ENCODE measurements at places on chromosomes 3 and 15.

- no peak for ATAC-seq
These were observed 75.2 kb downstream of the ESYT3 start for GRCh38 chr3:138509586-138509985.

DNA sequence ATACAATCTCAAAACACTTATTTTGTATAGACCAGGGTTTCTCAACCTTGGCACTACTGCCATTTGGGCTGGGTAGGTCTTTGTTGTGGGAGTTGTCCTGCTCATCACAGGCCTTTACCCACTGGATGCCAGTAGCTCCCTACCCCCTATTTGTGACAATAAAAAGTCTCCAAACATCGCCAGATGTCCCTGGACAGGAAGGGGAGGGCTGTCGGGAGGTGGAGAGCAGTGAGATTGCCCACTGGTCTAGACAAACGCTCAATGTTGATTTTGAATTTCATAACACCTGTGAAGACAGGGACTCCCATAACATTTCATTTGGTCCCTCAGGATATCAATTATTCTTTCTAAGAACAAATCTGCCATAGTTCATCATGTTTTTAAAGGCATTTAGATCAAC, 151.7 kb upstream of the PTPRG start:
- ATAC-seq: no peak

GRCh38 chr15:85361323-85361722, 19.1 kb upstream of the AKAP13 start:
- no peak for ATAC-seq

- ATAC-seq: no peak
These were observed 42.2 kb upstream of the PRR23E start for GRCh38 chr3:127150513-127151250.

DNA sequence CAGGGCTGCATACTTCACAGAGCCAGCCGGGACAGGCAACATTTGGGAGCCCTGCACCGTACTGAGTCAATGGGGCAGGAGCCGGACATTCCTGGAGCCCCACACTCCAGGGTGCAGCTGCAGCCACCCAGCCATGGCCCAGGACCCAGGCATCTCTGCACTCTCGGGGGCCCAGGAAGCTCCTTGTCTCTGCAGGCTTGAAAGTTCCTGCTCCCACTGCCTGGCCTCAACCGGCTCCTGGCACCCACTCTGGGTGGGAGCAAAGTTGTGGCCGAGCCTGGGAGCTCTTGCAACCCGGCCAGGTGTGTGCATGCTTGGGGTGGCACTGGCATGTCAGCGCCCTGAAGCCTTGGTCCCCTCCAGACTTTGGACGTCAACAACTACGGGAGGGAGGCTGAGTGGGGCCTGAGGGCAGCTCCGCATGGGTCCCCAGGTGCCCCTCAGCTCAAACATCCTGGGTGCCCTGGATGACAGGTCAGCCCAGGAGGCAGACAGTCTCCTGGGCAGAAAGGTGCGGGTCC, 833.5 kb upstream of the CADM2 start:
- no peak for ATAC-seq

DNA sequence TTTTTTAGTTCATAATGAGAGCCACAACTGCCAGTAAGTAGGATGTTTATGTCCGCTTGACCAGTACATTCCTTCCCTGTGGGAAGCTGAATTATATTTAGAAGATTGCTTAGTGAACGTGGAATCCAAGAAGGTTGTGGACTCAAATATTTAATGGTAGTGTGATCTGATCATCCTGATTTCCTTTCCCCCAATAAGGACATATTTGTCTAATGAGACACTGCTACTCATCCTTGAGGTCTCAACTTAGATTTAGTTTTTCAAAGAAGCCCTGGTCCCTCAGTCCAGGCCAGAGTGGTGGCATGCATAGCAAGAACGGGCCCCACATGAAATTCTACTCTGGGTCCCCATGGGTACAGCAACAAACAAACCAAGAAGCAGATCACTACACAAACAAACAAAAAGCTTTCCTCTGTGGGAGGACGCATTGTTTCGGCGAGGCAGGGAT, 60.8 kb downstream of the USP13 start:
- ATAC-seq: no peak

GRCh38 chr3:133396906-133397305, 3.0 kb upstream of the BFSP2 start:
- ATAC-seq: no peak

DNA sequence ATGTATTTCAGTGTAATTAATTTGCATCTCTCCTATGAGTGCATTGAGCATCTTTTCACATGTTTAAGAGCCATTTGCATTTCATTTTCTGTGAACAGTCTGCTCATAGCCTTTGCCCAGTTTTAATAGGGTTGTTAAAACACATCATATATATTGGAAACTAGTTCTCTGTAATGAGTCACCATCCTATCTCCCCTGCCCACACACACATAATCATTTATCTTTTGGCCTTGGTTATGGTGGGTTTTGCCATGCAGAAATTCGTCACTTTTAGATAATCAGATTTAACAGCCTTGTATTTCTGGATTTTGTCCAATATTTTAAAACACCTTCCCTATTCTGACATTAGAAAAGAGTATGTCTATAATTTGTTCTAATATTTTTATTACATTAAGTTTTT, 11.9 kb upstream of the CHRM5 start:
- no peak for ATAC-seq

- ATAC-seq: no peak
These were observed 452.1 kb upstream of the KCNMB2 start for GRCh38 chr3:178083906-178084866.

DNA sequence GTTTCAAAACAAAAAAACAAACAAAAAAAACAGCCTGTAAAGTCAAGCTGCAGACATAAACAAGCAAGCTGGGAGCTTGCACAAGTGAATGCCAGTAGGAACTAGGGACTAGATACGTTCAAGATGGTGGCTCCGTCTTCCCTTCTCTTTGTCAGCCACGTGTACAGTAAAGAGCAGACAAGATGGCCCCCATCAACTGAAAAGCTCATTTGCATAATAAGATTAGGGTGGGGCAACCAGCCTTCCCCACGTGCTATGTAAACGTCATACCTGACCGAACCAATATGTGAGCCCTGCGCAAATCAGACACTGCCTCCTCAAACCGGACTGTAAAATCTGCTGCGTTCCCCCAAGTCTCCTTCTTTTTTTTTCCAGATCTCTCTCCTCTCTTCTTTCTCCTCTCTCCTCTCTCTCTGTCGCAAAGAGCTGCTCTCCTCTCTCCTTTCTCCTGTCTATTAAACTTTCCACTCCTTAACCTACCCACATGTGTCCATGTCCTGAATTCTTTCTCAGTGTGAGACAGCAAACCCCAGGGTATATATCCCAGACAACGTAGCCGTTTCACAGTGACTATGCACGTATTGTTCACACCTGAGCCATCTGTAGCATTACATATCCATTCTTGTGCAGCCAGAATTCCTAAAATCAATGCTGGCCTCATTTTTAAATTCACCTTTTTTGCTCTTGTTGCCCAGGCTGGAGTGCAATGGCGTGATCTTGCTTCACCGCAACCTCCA, 31.2 kb upstream of the FXR1 start:
- no peak for ATAC-seq

- no peak for ATAC-seq
These were observed 273.5 kb downstream of the NEK10 start for GRCh38 chr3:27095553-27096222.

GRCh38 chr3:173510565-173510964, 113.0 kb downstream of the NLGN1 start:
- ATAC-seq: no peak

GRCh38 chr15:35087759-35088158, 2.7 kb upstream of the NANOGP8 start:
- ATAC-seq: no peak

GRCh38 chr3:195286115-195286872, 15.3 kb upstream of the XXYLT1 start:
- no peak for ATAC-seq

GRCh38 chr15:94008104-94009074, 223.0 kb upstream of the MCTP2 start:
- ATAC-seq: no peak

DNA sequence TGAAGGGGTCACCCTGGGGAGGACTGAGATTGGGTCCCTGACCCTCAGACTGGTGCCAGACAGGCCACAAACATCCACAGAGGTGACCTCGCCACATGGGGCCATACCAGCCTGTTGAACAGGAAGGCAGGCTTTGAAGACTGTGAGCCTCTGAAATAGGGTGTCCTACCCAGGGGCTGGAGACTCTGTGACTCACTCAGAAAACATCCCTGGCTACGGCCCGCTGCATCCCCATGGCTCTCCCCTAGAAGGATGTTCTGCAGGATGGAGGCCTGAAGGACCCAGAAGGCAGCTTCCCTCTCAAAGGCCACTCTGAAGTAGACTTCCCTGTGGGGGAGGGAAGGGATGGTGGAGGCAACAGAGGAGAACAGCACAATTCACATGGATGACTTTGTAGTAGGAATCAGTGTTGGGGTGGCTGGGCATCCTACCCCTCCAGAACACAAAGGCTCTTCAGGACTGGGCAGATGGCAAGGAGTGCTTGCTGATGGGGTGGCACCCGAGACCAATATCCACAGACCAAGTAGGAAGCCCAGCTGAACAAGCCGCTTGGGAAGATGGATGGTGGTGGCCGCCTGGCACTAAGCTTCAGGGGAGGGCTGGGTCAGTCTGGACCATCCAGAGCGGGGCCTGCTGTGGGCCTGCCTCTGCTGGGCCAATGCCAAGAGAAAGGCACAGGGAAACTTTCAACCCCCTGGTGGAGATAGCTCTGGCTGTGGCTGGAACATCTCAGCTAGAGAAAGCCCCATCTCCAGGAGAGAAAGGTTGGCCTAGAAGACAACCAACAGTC, 37.6 kb upstream of the DUSP7 start:
- no peak for ATAC-seq

DNA sequence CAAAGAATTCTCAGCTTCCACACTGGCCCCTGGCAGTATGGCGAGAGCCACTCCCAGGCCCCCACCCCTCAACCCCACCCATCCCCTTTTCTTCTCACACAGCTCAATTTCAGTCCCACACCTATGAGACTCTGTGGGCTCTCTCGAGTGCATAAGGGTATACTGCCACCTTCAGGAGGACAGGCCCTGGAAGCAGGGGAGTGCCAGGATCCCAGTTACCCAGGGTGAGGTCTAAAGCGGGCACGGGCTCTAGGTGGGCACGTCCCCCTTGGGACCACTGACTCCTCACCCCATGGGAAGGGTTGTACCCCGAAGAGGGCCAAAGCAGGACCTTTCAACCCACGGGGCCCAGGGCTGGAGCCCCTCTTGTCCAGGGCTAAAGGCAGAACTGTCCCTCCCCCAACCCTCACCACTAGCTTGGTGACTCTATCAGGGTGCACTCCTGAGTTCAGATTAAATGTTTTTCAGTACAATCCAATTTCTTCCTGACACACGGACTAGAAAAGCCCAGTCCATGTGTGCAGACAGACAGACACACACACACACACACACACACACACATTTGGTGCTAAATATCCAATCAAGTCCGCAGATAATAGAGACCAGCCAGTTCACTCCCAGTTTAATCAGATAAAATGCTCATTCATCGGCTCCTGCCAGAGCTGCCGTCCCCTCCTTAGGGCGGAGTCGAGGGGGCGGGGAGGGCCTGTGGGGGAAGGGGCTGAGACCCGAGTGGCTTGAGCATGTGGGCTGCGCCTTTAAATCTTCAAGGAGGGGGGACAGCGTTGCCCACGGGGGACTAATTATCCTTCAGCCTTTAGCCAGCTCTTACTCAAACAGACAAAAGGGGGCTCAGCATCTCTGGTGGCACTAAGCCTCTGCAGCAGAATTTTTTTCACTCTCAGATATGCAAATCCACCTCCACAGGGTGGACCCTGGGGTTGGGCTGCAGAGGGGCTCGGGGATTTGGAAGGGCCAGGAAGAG, 59.3 kb downstream of the CYP11A1 start:
- peak; percentile 73 for ATAC-seq

GRCh38 chr3:58034738-58035523, 26.7 kb downstream of the FLNB start:
- peak; percentile 99 for ATAC-seq

DNA sequence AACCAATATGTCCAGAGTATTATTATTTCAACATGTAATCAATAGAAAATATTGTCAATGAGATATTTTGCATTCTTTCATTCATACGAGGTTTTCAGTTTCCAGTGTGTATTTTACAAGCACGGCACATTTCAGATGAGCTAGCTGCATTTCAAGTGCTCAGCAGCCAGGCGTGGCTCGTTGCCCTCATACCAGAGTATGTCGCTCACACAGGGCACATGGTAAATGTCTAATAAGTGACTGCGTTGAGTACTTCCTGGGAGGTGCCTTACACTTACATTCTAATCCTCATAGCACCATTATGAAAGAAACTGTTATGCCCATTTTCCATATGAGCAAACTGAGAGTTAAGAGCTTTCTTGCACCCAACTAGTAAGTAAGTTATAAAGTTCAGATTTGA, 47.4 kb downstream of the TMEM266 start:
- no peak for ATAC-seq

DNA sequence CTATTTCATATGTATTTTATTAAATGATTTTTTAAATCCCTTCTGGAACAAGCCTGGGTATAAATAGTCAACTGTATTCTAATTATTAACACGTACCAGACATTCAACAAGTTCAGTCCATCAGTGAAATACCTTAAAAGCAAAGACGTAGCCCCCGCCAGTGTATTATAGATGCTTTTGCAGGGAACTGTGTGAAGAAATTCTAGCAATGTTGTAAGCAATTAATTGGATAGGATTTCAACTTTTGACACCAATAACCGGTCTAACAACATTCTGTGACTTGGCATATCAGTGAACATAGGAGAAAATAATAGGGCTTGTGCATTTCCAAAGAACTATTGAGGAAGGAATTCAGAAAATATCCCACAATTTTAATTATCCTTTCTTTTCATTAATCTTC, 67.2 kb upstream of the TGFBR2 start:
- no peak for ATAC-seq

DNA sequence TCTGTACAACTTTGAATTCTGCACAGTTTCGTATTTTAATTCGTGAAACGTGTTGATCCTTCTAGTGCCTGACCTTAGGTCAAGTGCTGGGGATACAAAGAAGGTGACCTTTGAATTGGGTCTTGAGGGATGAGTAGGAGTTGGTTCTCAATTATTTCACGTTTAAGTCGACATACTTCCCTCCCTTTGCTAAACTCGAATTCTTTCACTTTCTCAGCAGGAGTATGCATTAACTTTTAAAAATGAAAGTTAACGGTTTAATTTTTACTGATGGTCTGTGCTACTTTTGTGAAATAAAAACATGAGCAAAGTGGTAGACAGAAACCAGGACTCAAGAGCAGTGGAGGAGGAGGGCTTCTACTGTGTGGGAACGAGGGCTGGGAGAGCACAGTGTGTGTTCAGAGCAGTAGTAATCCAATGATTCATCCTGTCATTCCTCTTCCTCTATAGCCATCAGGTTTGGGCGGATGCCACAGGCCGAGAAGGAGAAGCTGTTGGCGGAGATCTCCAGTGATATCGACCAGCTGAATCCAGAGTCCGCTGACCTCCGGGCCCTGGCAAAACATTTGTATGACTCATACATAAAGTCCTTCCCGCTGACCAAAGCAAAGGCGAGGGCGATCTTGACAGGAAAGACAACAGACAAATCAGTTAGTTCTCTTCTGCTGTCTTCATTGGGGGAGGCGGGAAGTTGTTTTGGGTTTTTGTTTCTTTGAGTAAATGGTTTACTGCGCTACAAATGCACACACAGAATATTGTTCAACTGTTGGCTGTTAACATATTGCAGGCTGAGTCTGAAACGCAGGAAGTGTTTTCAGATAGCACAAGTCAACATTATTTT, 78.6 kb upstream of the TSEN2 start:
- ATAC-seq: peak; percentile 30

GRCh38 chr15:50828610-50829206, 63.2 kb upstream of the SPPL2A start:
- ATAC-seq: no peak

GRCh38 chr15:95922431-95922830, 408.1 kb upstream of the NR2F2 start:
- ATAC-seq: no peak

- ATAC-seq: no peak
These were observed 149.0 kb downstream of the PDZRN3 start for GRCh38 chr3:73475717-73476116.
